Activated T-cell treated with anti-CD3 and anti-CD28 coated beads, Interleukin-2, amount 50 U/mL, for 48 hours (primary cell): ENCODE measurements at places on chromosomes 7 and 10.

DNA sequence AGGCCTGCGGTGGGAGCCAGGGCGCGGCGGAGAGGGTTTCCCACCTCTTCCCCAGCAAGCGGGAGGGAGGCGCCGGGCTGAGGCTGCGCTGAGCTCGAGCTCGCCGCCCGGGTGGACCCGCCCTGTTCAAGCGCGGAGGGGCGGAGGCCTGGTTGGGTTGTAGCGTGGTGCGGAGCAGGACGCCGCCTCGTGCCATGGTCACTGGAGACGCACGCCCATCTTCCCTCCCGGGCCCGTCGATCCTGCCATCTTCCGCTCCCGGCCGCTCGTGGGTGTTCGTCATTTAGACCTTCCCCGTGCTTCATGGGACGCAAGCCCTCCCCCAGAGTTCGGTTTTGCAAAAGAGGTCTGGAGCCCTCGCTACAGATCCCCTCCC lies 9.3 kb upstream of the EN2 start:
- no peak for DNase-seq

- no peak for DNase-seq
Measured at GRCh38 chr10:61822781-61823230, 78.7 kb upstream of the ARID5B start.

GRCh38 chr10:117684672-117685211 lies 142.2 kb downstream of the EMX2 start:
- no peak for DNase-seq

DNA sequence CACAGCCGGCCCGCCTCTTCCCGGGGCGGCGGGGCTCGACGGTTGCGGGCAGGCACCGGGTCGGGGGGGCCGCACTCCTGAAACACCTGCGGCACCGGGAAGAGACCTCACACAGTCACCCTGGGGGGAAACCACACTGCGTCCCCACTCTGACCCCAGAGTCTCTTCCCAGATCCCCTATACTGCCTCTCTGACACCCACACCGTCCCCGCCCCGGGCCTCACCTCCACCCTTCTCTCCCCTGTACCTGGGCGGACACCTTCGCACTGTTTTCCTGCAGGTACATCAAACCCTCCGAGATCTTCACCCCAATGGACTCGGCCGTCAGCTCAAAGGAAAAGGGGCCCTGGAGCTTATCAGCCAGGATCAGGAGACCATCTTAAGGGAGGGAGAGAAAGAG lies 3.4 kb upstream of the GAL3ST4 start:
- DNase-seq = no peak

- peak; percentile 46 for DNase-seq
Measured at GRCh38 chr10:103967448-103968071, 620 bp downstream of the SLK start.

DNA sequence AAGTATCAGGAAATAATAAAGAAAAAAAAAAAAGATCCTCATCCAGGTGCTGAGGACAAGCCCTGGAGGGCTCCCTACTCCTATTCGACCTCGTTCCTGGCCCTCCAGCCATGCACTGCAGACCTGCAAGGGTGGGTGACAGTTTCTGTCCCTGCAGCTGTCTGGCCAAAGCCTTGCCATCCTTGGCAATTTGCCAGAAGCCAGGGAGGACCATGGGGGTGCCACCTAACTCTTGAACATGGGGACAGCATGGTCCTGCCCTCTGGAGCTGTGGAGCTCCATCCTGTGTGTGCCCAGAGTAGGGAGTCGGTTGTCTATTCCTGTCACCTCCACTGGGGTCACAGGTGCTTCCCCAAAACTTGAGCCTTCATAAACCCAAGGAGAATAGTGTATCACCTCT lies 27.8 kb downstream of the DMBT1 start:
- no peak for DNase-seq

DNA sequence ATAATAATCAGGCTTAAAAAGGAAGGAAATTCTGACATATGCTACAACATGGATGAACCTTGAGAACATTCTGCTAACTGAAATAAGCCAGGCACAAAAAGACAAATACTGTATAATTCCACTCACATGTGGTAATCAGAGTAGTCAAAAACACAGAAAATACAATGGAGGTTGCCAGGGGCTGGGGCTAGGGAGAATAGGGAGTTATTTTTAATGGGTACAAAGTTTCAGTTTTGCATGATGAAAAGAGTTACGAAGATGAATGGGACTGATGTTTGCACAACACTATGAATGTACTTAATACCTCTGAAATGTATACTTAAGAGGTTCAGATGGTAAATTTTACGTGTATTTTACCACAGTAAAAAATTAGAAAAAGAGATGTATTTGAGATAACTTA lies 145.6 kb downstream of the DOCK4 start:
- no peak for DNase-seq

GRCh38 chr7:101470668-101471487 lies 108.2 kb downstream of the COL26A1 start:
- DNase-seq = no peak

DNA sequence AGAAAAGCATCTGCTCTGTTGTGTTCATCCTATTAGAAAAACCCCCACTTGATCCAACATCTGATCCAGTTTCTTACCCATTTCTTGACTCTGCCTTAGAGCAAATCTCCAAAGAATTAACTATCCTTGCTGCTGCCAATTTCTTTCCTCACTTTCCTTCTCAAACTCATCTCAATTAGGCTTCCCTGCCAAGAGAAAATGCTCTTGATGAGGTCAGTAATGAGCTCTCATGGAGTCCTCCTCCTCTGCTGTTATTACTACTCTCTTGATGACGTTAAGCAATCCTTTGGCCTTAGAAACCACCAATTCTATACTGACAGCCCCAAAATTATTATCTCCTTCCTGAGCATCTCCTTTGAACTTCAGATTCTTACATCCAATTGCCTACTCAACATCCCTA lies 162.0 kb upstream of the FAM13C start:
- no peak for DNase-seq

DNA sequence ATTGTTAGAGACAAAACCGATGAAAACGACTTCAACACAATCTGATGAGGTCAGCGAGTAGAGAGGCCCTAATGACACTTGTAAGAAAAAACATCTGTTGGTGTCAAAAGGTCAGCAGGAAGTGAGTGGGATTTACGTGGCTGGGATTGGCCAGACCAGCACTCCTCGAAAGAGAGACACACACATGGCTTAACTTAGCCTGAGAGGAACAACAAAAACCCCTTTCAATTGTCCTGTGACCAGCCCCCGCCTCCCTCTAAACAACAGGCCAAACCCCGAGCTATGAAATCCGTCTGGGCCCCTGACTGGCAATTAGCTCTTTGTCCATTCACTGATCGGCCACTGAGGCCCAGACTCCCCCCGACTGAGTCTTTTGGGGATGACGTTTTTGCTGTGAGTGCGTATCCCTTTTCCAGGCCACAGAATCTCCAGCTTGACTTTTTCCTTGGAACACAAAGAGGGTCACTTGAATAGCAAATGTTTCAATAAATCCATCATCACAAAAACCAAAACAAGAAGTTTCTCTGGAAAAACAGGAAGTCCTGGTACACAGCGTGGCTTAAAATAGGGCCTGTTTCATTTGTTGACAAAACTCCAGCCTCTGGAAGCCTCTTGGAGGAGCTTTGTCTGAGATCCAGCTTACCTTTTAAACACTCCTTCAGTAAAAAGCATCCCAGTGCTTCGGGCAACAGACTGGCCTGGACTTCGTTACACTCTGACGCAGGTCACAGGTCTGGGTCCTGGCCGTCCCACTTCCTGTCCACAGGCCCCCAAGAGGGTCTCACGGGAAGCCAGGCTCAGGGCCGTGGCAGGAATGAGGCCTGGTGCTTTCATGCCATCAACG lies 103.0 kb downstream of the CTBP2 start:
- DNase-seq = no peak

- DNase-seq = no peak
Measured at GRCh38 chr10:33057620-33058019, 99.6 kb upstream of the ITGB1 start.

DNA sequence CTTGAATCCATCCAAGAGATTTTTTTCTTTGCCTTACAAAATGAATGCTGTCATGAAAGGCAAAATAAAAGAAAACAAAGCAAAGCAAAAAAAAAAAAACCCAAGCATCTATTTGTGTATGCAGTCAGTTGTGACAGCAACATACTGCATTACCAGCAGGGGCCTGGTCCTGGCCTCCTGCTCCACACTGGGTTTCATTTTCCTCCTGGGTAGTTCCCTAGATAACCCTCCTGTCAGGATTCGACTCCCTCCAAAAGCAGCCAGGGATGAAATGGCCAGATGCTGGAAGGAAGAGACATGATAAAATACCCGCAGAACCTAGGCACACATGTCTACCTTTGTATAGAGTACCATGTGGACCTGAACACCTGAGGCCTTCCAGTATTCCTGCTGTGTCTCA lies 148.6 kb downstream of the NRCAM start:
- no peak for DNase-seq
